ENCODE measurements at places on chromosomes 16 and 17. TPM values are rescaled to one million over a fixed set of nuclear protein-coding genes. Genes with fewer than 3 reads are reported as not detected.

The KIFC3 gene
- 184 TPM for total RNA-seq

The ATP2C2 gene
- 0.09 TPM for total RNA-seq

The TMEM235 gene
- total RNA-seq, result not detected

The TM4SF5 gene
- total RNA-seq, result 0.75 TPM

The KRTAP9-2 gene
- total RNA-seq, result not detected

The MT3 gene
- 0.40 TPM for total RNA-seq

The NRN1L gene
- total RNA-seq, result not detected

The TNFRSF17 gene
- total RNA-seq, result not detected

The PRSS21 gene
- not detected for total RNA-seq

The AANAT gene
- total RNA-seq, result 0.51 TPM

The CLDN9 gene
- 0.30 TPM for total RNA-seq

The C16orf89 gene
- total RNA-seq, result not detected

The ITGA3 gene
- 435 TPM for total RNA-seq

The PITPNM3 gene
- 1.8 TPM for total RNA-seq

The LDHD gene
- total RNA-seq, result 1.1 TPM

The ENO3 gene
- total RNA-seq, result 52.3 TPM

The WSCD1 gene
- 3.9 TPM for total RNA-seq

The SPNS3 gene
- total RNA-seq, result not detected

The FASN gene
- 131 TPM for total RNA-seq

The ADORA2B gene
- total RNA-seq, result 15.8 TPM

The MCRIP1 gene
- total RNA-seq, result 93.2 TPM

The CENPX gene
- total RNA-seq, result 184 TPM
